ENCODE measurements at places on chromosomes 1 and 21. TPM values are rescaled to one million over a fixed set of nuclear protein-coding genes. Genes with fewer than 3 reads are reported as not detected.

DNA sequence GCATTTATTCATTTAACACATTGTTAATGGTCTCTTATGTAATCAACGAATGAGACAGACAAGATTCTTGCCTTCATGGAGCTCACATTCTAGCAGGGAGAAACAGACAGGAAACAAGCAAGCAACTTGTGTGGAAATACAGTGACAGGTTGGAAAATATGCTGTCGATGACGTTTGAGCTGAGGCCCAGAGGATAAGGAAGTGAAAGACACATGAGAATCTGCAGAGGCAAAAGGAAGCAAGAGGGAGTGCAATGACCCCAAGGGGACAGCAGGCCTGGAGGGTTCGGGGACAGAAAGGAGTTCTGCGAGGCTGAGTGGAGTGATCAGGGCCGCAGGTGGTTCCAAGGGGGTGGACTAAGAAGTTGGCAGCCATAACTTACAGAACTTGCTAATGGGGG lies 60.6 kb upstream of the AKT3 start:
- H3K36me3 ChIP-seq, result no peaks in the 10 kb centered on the region
- H3K27me3 ChIP-seq, result 0 out of 2 replicates have a peak, but pooled peaks cover 6% of the 10 kb centered on the region
- DNase-seq, result no peak
- no peak overlapping the region for H3K4me3 ChIP-seq

GRCh38 chr1:59595774-59596173 lies 219.0 kb upstream of the HOOK1 start:
- no peaks in the 10 kb centered on the region for H3K27me3 ChIP-seq
- no peaks in the 10 kb centered on the region for H3K36me3 ChIP-seq
- peak overlapping the region; percentile 78 for H3K27ac ChIP-seq
- peak overlapping the region; percentile 13 for H3K4me3 ChIP-seq
- peaks cover 25% of the 10 kb centered on the region for H3K4me1 ChIP-seq

- peaks cover 3% of the 10 kb centered on the region for H3K27me3 ChIP-seq
- H3K4me1 ChIP-seq, result no peaks in the 10 kb centered on the region
- H3K27ac ChIP-seq, result no peak overlapping the region
- no peak for DNase-seq
Observed at GRCh38 chr1:35143737-35144508, 49.0 kb downstream of the SFPQ start.

DNA sequence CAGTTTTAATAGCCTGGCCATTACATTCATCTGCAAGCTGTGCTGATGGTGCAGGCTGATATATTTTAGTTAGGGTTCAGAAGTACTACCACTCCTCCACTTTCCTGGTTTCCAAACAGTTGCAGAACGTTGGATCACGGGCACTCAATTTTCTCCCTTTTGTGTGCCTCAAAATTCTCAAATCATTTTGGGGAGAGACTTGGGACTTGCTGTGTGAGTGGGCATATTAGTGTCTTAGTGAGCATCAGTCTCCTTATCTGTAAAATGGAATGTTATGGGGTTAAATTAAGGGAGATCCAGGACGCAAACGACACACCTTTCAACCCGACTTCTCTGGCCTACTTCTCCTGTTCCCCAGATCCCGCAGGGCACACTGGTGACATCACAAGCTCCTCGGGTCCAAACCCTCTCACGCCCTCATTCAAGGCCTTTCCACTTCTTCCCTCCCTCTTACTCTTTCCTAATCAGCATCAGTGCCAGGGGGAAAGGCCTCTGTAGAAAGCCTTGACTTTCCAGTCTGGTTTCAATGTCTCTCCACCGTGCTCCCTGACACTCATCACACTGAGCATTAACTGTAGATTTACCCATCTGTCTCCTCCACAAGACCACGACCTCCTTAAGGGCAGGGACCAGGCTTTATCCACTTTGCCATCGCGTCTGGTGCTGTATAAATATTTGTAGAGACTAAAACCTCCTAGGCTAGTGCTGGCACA lies 1.2 kb downstream of the PIGP start:
- peaks cover 24% of the 10 kb centered on the region for H3K4me1 ChIP-seq
- H3K4me3 ChIP-seq, result peak overlapping the region; percentile 95
- peaks cover 16% of the 10 kb centered on the region for H3K36me3 ChIP-seq
- H3K27ac ChIP-seq, result peak overlapping the region; percentile 97
- H3K27me3 ChIP-seq, result no peaks in the 10 kb centered on the region

- peaks cover 50% of the 10 kb centered on the region for H3K36me3 ChIP-seq
- no peaks in the 10 kb centered on the region for H3K27me3 ChIP-seq
- no peak overlapping the region for H3K4me3 ChIP-seq
- no peak for DNase-seq
- H3K4me1 ChIP-seq, result peaks cover 59% of the 10 kb centered on the region
Observed at GRCh38 chr21:34805157-34805556, 136.4 kb downstream of the CLIC6 start.

- H3K36me3 ChIP-seq, result no peaks in the 10 kb centered on the region
- no peaks in the 10 kb centered on the region for H3K4me1 ChIP-seq
- no peaks in the 10 kb centered on the region for H3K27me3 ChIP-seq
- no peak overlapping the region for H3K27ac ChIP-seq
- DNase-seq, result no peak
Observed at GRCh38 chr1:160829766-160830165, 32.9 kb downstream of the CD244 start.

SYNC gene
- total RNA-seq, result 112 TPM

CTSS gene
- total RNA-seq, result 2.5 TPM
